T-cell (primary cell): ENCODE measurements at places on chromosomes 6 and 20.

DNA sequence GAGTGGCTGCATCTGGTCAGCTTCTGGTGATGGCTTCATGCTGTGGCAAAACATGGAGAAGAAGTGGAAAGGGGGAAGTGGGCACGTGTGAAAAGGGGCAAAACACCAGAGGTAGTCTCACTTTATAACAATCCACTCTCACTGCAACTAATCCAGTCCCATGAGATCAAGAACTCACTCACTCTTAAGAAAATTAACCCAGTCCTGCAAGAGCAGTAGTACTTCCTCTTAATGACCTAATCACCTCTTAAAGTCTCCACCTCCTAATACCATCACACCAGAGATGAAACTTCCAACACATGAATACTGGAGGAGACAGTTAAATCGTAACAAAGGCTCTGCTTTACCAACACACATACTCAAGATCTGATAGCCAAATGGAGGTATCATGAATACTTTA, 152.6 kb downstream of the THEMIS start:
- DNase-seq = no peak

- DNase-seq = no peak
Observed at GRCh38 chr20:12773936-12774335, 234.8 kb upstream of the SPTLC3 start.

- no peak for DNase-seq
Observed at GRCh38 chr20:1122388-1123315, 4.2 kb downstream of the PSMF1 start.

GRCh38 chr6:13415283-13415682, 72.1 kb downstream of the GFOD1 start:
- DNase-seq = no peak

GRCh38 chr6:109166673-109167072, 71.4 kb downstream of the CEP57L1 start:
- DNase-seq = no peak

DNA sequence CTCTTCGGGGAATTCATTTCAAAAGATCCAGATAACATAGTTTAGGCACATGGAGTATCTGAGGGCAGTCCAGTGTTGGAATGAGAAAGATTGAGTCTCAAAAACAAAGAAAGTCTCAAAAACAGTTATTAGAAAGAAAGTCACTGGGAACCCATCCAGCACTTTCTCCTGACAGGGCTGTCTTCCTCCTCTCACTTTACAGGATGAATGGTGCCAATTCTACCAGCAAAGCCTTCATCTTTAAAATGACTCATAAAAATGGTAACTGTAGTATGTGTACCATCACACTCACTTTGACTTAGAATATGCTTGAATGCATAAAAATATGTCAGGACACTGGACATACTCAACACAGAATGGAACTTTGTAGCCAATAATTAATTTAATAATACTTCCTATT, 71.3 kb downstream of the SLC22A3 start:
- no peak for DNase-seq

DNA sequence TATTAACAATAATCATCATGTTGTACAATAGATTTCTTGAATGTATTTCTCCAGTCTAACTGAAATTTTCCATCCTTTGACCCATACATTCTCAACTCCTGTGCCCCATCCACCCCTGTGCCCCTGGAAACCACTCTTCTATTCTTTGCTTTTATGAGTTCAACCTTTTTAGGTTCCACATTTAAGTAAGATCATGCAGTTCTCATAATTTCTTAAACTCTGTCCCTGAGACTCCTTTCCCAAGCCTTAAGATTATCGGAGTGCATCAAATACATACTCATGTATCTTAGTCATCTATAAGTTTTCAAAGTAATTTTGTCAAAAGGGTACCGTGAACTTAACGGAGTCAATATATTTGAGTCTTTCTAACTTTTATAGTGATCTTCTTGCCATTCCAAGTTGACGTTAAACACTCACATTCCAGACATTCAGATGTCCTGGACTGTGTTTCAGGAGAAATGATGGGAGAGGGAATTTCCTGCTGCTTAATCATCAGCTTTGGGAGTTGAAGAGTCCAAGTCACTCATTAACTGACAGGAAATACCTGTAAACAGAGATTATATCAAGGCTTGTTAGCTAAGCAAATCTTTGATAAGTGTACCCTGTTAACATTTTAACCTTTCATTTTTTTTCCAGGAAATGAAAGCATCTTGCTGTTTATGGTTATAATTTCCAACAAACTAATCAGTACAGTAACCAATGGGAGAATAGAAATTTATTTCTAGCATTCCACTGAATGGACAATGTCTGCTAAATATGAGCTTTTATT, 73.3 kb downstream of the ADGRG6 start:
- no peak for DNase-seq

DNA sequence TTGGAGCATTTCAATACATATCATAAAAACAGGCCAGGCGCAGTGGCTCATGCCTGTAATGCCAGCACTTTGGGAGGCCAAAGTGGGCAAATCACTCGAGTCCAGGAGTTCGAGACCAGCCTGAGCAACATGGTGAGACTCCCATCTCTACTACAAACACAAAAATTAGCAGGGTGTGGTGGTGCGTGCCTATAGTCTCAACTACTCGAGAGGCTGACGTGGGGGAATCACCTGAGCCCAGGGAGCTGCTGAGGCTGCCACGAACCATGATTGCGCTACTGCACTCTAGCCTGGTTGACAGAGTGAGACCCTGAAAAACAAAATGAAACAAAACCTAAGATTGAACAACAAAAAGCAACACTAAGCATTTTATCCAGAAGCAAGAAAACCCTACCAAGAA, 47.2 kb downstream of the BACH2 start:
- DNase-seq = peak; percentile 37

GRCh38 chr6:63689421-63689820, 53.8 kb downstream of the PHF3 start:
- DNase-seq = no peak

- DNase-seq = no peak
Observed at GRCh38 chr6:34697544-34697836, 923 bp upstream of the ILRUN start.

- DNase-seq = no peak
Observed at GRCh38 chr20:61912665-61913422, 152.8 kb downstream of the TAF4 start.

- no peak for DNase-seq
Observed at GRCh38 chr6:68427630-68428029, 207.5 kb upstream of the ADGRB3 start.

DNA sequence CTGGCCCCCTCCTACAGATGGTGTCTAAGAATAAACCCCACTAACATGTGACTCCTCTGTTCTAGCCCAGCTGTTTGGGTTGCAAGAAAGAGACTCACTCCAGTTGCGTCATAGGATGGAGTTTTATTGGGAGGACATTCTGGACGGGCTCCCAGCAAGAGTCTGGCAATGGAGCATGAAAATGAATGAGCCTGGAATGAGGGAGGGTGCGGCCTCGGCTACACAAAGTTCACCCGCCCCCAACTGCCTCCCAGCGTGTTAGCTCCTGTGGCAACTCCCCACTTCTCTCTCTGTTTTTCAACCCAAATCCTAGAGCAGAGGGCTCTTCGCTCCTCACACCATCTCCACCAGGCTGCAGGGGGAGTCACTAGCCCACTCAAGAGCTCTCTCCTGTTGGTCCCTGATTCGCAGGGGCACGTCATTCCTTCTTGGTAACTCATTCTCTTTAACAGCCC, 5.1 kb upstream of the ADAM33 start:
- no peak for DNase-seq

DNA sequence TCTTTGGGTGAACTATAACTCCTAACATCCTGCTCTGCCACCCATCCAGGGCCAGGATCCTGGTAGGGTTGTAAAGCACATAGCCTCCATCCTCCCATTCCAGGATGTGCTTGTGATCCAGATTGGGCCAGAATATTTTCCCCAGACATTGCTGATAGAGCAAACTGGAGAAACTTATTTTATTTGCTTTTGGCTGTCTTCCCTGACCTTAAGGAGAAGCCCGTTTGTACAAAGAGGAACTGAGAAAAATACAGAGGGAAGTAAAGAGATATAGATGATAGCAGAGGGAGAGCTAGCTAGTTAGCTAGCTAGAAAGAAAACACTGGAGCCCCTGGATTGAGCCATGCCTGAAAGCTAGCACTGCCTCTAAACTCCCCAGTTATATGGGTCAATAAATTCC, 9.0 kb upstream of the HDAC2 start:
- no peak for DNase-seq
